ENCODE measurements at places on chromosomes 1 and 21. TPM values are rescaled to one million over a fixed set of nuclear protein-coding genes. Genes with fewer than 3 reads are reported as not detected.

- no peak for DNase-seq
These were observed 181.2 kb upstream of the PKN2 start for GRCh38 chr1:88502886-88503285.

DNA sequence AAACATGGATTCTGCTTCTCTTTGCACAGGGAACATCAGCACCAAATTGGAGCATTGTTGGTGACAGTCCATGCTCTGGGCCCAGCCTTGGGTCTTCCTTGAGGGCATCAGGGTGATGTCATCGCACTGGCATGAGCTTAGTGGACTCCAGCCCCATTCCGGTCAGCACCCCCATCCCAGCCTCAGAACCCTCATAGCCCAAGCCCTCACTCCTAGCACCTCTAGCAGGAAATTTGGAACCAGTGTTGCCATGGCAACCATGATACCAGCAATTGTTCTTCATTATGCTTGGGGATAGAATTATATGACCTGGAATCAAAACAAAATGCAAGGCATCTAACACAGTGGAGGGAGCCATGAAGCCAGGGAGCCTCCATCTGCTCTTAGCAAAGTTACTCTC lies 83.1 kb downstream of the VWA5B1 start:
- DNase-seq = no peak

DNA sequence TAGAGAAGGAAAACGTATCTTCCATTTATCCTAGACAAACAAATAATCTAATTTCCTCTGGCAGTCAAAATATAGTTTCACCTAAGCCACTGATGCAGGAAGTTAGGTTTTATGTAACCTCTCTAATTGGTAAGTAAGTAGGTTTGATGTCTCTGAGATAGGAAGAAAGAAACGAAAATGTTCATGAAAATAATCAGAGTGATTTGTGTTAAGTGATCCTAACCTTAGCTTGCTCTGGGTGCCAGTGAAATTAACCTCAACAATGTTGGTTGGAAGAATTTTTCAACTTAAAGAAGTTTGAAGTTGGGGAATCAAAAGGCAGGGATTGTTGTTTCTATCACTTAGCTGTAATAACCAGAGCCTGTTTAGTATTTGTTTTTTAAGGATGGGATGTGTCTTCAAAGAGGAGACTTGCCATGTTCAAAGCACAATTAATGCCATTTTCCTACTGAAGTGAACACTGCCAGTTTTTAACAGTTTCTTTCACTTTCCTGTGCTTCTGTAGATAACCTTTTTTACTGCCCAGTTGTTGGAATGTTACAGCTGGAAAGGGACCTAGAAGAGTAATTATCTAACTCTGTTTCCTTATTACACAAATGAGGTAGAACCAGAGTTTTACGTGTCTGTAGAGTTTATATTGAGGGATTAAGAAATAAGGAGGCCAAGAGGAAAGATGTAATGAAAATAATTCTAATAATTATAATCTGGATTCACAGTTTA lies 18.4 kb downstream of the HIPK1 start:
- DNase-seq = no peak

Gene CFAP107
- total RNA-seq = 3.4 TPM

DNA sequence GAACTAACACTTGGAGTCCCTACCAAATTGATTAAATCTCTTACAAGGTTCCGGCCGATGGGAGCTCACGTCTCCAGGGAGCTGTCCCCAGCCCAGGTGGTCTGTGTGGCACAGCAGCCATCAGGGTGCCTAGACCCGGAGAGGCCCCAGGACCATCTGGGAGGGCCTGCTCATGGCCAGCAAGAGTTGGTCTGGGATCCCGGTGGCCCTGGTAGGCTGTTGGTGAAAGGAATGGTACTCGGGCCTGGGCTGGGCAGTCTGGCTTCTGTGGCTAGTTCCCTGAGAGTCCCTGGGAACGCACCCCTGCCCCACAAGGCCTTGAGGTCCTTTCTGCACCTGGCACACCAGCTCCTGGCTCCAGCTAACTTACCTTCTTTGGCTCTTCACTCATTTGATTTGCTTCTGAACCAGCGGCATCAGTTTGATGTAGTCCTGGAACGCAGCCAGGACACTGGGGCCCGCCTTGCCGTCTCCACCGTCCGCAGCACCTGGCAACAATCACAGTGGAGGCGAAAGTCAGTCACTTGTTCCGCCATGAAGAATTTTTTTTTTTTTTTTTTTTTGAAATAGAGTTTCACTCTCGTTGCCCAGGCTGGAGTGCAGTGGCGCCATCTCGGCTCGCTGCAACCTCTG lies 62.5 kb downstream of the SCCPDH start:
- no peak for DNase-seq

- DNase-seq = no peak
These were observed 15.4 kb downstream of the RAP1GAP start for GRCh38 chr1:21653744-21654100.

- no peak for DNase-seq
These were observed 48.0 kb downstream of the MAB21L3 start for GRCh38 chr1:116159177-116159576.

All from upper lobe of left lung (tissue), 6 donors.